ENCODE measurements at places on chromosomes 2 and 18.
A peak's percentile ranks its signal among the peaks of the same experiment; 100 is the strongest.

DNA sequence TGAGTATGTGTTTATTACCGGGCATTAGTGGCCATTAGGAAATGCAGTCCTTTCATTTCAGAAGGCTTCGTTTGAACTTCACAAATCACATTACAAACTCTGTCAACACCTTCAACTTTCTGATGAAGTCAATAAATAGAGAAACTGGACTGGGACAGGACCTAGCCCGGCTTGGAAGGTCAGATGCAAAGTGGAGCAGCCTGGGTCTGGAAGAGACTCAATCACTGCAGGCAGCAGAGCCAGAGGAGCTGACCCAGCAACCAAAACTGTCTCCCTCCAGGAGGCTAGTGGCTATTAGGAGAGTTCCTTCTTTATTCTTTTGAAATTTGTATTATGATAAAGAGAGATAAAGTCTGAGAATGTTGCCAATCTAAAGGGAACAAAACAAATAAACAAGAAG is 167.2 kb upstream of the SPOPL start:
- no peak for DNase-seq

DNA sequence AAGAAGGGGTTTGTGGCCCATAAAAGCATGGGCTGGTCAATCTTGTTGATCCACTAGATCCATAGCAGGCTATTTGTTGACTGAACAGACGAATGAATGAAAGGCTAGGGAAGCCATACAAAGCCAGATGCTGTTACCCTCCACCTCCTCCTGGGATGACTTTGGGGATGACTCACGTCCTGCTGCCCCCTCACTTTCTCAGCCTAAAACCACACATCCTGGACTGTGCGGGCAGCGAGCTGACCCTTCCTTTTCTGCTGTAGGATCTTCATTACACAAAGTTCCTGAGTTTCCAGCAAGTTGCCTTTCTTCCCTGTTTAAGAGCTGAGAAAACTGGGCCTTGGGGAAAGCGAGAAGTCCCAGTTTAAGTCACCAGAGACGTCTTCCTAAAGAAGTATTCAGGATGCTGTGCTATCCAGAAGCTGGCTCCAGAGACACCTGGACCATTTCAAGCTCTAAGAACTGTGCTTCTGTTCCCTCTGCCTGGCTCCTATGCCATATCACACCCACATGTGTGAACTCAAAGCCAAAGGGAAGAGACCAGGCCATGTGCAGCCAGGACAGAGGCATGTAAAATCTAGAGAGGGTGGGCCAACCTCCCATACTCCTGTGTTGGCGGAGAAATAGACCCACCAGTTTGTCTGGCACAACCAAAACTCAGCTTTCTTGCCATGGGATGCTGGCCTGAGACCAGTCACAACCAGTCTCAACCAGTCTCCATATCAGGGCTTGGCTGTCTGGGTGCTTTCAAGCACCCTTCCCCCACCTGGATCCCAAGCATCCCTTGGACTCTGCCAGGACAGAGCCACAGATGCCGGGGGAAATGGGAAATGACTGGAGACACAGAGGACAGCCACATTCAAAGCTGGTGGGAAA is 4.7 kb upstream of the SLC20A1 start:
- DNase-seq: no peak

DNA sequence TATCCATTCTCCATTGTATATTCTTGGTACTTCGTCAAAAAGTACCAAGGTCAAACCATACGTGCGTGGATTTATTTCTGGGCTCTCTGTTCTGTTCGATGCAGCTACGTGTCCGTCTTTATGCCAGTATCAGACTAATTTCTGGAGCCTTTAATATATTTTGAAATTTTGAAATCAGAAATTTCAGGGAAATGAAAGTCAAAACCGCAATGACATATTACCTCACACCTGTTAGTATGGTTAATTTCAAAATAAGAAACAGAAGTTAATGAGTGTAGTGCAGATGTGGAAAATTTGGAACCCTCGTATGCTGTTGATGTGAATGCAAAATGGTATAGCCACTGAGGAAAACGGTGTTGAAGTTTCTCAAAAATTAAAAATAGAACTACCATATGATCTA is 156.1 kb upstream of the TRIB2 start:
- DNase-seq: no peak

GRCh38 chr2:189466046-189466445 is 24.8 kb downstream of the WDR75 start:
- no peak for DNase-seq

GRCh38 chr2:188916736-188917135 is 57.4 kb upstream of the COL3A1 start:
- no peak for DNase-seq

DNA sequence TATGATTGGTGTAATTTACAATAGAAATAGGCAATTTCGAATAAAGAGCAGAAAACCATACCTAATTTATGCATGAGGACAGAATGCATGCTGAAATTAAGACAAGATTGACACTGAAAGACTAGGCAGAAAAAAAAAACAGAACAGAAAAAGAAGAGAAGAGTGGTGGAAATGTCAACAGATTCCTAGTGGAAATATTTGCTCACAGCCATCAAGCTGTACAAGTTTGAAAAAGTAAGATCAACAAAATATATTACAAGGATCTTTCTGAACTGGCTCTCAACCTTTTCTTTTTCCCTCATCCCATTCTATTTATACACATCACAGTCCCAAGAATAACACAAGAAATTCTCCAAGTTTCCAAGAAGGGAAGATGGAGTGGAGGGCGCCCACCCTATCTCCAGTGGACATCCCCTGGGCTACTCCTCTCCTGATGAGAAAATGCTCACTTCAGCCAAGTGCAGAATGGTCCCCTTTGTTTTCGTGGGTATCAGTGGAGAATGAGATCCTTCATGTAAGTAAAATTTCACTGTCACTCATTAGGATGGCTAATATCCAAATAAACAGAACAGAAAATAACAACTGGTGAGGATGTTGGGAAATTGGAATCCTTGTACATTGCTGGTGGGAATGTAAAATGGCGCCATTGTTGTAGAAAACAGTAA is 51.0 kb upstream of the ZNF532 start:
- no peak for DNase-seq

- no peak for DNase-seq
These were observed 370.2 kb downstream of the EN1 start for GRCh38 chr2:118477111-118477862.

DNA sequence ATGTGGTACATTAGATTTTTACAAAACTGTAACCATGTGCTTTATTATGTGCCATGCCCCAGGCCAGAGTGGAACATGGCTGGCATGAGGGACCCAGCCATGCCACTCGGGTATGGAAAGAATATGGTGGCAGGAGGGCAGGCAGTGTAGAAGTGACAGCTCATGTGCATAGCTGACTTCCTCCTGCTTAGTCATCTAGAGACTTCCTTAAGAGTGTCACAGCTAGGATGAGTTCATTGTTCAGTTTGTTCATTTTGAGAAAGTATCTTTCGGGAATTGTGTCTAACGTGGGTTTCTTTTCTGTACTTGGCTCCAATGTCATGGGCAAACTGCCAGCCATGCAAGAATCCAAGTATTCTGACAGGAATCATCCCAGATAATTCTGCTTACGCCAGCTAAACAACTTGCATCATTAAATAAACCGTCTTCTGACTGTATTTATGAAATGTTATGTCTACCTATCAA is 94.3 kb upstream of the ITGB6 start:
- DNase-seq: no peak

GRCh38 chr2:60890393-60890707 is 9.0 kb downstream of the REL start:
- no peak for DNase-seq

GRCh38 chr2:235685024-235685721 is 191.3 kb downstream of the AGAP1 start:
- DNase-seq: no peak

DNA sequence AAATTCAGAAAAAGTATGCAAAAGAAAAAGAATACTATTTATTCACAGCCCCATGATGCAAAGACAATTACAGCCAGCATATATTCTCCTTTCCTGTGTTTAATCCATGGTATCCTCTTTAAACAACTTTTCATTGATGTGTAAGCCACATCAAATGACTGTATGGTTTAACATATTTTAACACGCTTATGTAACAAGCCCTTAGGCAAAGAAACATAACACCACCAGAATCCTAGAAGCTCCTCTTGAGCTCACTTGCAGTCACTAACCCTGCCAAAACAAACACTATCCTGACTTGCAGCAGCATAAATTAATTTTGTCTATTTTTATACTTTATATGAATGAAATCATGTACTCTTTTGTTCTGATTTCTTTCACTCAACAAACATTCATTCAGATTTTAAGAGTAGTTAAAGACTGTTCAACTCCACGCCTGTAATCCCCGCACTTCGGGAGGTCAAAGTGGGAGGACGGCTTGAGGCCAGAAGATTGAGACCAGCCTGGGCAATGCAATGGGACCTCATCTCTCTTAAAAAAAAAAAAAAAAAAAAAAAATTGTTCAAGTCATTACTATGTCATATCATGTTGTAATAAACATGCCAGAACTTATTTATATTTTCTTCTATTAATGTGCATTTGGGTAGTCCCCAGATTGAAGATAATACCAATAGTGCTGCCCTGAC is 226.3 kb downstream of the NBAS start:
- DNase-seq: no peak

DNA sequence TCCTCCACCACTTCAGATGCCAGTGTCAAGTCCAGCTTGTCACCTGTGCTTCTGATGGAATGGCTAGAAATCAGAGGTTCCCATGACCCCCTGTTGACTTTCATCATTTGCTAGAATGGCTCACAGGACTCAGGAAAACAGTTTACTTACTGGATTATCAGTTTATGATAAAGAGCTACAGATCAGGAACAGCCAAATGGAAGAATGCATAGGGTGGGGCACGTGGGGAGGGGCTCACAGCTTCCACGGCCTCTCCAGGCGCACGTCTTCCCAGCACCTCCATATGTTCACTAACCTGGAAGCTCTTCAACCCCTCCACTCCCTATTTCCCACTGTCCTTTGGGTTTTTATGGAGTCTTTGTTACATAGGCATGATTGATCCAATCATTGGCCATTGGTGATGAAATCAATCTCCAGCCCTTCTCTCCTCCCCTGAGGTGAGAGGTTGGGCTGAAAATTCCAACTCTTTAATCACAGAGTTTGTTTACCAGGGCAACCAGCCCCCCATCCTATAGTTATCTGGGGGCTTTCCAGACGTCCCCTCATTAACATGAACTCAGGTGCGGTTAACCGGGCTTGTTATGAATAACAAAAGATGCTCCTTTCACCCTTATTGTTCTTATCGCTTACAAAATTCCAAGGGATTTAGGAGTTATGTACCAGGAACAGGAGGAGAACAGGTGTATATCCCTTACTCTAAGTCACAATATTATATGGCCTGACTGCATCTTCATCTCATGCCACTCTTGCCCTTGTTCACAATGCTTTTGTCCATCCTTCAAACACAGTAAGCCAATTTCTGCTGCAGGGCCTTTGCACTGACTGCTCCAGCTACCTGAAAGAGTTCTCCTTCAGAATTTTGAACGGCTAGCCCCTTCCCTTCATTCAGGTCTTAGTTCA is 35.2 kb downstream of the ANXA4 start:
- DNase-seq: no peak

DNA sequence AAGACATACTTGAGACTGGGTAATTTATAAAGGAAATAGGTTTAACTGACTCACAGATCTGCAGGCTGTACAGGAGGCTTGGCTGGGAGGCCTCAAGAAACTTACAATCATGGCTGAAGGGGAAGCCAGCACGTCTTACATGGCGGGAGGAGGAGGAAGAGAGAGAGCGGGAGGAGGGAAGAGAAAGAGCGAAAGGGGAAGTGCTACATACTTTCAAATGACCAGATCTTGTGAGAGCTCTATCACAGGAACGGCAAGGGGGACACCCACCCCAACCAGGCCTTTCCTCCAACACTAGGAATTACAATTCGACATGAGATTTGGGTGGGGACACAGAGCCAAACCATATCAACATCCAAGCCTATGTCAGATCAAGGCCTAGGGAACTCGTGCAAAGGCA is 24.2 kb downstream of the MYL12B start:
- DNase-seq: no peak

GRCh38 chr2:97857553-97857952 is 138.2 kb downstream of the TMEM131 start:
- no peak for DNase-seq

DNA sequence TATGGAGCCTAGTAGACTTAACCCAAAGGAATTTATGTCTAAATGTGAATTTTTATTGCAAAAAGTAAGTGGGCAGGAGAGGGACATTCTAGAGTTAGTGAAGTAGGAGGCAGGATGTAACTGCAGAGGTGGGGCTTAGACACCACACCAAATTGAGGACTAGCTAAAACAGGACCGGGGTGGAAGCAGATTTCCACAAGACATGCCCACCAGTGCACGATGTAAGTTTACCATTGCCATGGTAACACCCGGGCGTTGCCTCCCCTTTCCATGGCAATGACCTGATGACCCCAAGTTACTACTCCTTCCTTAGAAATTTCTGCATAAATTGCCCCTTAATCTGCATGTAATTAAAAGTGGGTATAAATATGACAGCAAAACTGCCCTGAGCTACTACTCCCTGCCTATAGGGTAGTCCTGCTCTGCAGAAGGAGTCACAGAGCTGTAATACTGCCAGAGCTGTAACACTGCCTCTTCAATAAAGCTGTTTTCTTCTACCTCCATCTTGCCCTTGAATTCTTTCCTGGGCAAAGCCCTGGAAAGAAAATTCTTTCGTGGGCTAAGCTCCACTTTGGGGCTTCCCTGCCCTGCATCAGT is 509.7 kb downstream of the ERBB4 start:
- DNase-seq: no peak

GRCh38 chr18:62554061-62554815 is 31.4 kb downstream of the ZCCHC2 start:
- no peak for DNase-seq

GRCh38 chr2:239892441-239893235 is 132.5 kb downstream of the NDUFA10 start:
- no peak for DNase-seq

DNA sequence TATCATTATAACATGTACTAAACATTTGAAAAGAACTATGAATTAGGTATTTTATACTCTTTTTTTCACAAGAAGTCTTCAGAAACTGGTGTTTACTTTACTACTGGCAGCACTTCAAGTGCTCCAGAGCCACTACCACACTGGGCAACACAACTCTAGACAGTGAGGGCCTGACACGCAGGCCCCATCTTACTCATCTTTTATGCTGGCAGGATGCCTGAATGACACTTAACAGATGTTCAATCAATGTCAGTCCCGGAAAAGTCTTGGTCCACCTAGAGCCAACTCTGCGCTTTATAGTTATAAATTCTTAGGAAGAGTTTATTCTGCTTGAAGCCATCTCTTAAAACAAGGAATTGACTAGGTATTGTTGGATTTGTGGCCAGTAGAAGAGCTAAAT is 8.7 kb upstream of the WIPF1 start:
- DNase-seq: no peak

- no peak for DNase-seq
These were observed 218.3 kb upstream of the STK17B start for GRCh38 chr2:196389670-196390069.

GRCh38 chr2:126775300-126775985 is 119.5 kb downstream of the GYPC start:
- DNase-seq: no peak

- peak; percentile 7 for DNase-seq
These were observed 20.4 kb upstream of the CD226 start for GRCh38 chr18:69968039-69968438.
